ENCODE measurements at places on chromosomes 2 and 18. TPM values are rescaled to one million over a fixed set of nuclear protein-coding genes. Genes with fewer than 3 reads are reported as not detected.

DNA sequence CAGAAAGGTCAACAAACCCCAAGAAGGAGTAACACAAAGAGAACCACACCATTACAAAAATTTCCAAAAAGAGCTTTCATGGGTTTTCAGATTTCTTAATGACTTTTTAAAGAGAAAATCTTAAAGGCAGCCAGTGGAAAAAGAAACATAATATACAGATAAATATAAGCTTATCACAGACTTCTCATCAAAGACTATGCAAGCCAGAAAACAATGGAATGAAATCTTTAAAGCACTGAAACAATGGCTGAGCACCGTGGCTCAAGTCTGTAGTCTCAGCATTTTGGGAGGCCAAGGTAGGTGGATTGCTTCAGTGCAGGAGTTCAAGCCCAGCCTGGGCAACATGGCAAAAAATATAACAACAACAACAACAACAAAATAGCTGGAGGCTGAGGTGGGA lies 237.4 kb downstream of the CYP26B1 start:
- DNase-seq, result no peak

DNA sequence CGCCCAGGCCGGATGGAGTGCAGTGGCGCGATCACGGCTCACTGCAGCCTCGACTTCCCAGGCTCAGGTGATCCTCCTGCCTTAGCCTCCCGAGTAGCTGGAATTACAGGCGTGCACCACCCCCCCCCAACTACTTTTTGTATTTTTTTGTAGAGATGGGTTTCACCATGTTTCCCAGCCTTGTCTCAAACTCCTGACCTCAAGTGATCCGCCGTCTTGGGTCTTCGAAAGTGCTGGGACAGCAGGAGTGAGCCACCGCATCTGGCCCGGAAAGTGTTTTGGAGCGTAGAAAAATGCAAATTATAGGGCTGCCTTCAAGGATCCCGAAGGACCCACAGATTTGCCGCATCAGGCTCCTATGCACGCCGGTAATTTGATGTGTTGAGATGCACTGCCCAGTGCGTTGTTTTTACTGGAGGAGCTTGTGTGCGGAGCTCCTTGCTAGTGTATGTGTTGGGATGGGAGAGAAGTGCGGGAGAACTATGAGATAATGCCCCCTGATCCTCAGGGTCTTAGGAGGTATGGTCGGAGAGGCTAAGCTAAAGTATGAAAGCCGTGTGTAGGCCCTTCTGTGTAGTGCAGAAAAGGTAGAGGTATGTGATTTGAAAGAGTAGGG lies 1.2 kb upstream of the CLASP1 start:
- DNase-seq, result no peak

DNA sequence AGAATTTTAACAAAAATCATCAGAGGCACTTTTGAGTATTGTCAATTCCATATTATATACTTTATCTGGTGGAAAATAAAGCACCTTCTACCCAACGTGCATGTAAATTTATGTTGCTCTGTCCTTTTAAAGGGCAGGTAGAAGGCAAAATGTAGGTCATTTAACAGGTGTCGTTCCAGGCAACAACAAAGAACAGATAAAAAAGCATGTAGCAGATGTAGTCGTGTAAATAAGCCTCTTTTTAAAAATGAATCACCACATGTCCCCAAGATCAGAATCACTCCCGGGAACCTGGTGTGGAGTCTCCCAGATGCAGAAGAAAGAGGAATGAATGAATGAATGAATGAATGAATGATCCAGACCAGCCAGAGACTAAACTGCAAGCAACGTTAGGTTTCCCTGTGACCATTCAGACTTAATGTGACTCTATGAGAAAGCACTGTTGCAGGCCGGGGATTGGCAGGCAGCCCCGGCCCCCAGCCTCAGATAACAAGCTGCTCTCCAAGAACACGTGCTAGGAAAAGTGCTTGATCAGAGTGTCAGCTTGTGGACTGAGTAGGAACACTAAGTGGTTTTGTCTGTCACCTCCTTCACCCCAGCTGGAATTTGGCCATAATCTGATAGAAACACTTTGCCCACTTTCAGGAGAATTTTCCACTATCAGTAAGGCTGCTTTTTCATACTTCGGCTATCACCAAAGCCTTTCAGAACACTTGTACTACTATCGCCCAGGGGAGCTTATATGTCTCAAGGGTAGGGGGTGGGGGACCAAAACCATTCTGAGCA lies 100.6 kb downstream of the CDK15 start:
- no peak for DNase-seq

GRCh38 chr2:159635006-159635789 lies 18.9 kb upstream of the BAZ2B start:
- DNase-seq, result no peak

- no peak for DNase-seq
These were observed 46.3 kb downstream of the COPS8 start for GRCh38 chr2:237131749-237132533.

GRCh38 chr18:35582899-35583558 lies 1.5 kb downstream of the GALNT1 start:
- DNase-seq, result no peak

GRCh38 chr2:44250376-44250775 lies 24.9 kb upstream of the SLC3A1 start:
- no peak for DNase-seq

DNA sequence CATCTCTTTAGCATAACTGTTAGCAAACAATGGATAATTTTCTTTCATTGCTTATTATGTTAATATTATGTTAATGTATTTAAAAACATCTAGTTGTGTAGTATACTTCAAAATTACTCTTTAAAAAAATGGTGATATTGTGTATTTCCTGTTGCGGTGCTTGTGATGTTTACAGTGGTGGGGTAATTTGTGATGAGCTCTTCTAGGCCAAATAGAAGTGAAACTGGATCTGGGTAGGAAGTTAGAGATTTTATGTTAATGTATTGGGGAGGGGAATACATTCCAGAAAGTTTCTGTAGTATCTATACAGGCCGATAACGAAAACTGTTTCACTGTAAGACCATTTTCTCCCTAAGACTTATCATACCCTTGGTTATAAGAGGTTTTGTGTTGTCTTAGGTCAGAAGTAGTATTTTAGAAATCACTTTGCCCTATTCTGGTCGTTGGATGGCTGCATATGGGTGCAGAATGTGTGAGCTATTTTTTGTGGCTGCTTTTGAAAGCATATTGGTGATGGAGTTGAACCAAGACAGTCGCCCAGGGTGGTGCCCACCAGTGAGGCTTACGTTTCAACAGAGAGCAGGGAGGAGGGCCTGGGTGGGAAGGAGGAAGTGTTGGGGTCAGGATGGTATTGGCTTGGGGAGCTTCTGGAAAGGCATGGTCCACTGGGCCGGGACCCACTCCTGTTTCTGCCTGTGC lies 5.8 kb downstream of the TSHZ1 start:
- no peak for DNase-seq

DNA sequence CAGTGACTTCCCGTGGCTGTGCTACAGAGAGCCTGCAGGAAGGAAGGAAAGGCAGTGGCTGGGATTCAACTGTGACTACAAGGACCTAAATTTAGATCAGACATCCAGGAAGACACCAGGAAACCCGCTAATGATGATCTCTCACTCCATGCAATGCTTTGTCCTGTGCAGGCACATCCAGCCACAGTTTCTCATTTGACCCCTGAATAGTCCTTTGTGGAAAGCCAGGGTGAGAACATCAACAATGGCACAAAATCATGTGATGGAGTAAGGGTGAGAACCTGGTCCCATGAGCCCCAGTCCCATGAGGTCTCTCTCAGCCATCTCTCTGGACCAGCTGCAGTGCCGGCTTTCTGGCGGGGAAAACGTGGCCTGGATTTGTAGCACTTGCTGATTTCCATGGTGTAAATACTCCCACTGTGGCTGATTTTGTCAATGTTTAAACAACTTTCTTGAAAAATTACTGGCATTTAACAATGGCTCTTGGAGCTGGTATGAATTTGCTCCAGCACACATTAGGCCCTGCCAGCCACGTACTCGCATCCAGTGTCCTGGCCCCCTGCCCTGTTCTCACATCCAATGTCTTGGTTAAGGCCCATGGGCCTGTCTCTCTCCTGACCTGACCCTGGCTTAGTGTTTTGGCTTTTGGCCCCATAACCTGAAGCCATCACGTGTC lies 159.0 kb upstream of the HAAO start:
- no peak for DNase-seq

GRCh38 chr2:121748202-121748601 lies 7.2 kb upstream of the TSN start:
- DNase-seq, result peak; percentile 45

ITPRIPL1 gene
- 0.35 TPM for total RNA-seq

TDRD15 gene
- not detected for total RNA-seq

ERBB4 gene
- 0.25 TPM for total RNA-seq

CFAP53 gene
- total RNA-seq, result 0.40 TPM

ANTXR1 gene
- 152 TPM for total RNA-seq
